ENCODE measurements at places on chromosomes 5 and 9. TPM values are rescaled to one million over a fixed set of nuclear protein-coding genes. Genes with fewer than 3 reads are reported as not detected.

The ANKRD31 gene
- 0.33 TPM for total RNA-seq

The EXOSC3 gene
- 97.5 TPM for total RNA-seq

The RNF183 gene
- total RNA-seq: 0.39 TPM

DNA sequence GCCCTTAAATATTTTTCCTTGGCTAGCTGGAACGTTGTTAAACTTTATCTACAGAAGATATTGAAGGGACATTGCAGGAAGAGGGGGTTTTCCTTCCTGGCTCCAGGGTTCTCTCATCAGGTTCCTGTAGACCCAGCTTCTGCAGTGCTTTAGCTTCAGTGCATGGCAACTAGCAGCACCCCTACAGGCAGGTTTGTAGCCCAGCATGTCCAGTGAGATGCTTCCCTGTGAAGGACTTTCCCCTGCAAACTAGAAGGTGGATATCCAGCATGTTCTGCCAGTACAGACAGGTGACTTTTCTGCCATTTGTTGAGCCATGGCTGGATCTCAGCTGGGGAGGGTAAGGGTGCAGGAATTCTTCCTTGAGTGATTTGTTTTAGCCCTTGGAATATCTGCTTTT is 10.4 kb downstream of the CCL28 start:
- DNase-seq: no peak

DNA sequence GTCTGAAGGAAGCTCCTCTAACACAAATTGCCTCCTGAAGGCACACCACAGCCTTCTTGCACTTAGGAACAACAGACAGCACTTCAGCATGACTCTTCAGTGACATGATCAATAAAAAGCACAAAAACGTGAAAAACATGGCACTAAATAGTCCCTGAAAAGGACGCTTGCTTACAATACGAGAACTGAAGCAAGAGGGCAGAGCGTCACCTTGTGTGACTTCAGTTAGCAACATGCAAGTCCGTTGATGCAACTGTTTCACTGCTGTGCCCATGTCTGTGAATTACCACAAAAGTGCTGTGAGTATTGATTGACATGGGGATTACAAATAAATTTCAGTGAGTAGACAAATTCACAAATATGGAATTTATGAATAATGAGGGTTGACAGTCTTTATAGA is 219.9 kb upstream of the GAS1 start:
- DNase-seq: no peak

DNA sequence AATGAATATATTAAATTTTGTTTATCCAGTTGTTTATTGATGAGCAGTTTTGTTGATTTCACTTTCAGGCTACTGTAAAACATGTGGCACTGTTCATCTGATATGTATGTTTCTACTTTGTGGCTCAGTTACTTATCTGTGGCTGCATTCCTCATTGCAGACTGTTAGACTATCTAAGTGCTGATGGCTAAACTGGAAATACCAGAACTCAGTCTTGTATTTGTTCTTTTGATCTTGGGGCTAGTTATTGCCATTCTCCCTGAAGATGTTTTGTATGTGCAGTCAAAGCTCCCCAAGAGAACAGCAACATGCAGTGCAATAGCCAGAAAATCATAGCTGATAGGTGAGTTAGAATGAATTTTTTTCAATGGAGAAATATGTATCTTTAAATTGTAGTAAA is 162.2 kb downstream of the GADD45G start:
- DNase-seq: no peak

GRCh38 chr9:85020791-85021190 is 351.3 kb downstream of the NTRK2 start:
- DNase-seq: no peak

DNA sequence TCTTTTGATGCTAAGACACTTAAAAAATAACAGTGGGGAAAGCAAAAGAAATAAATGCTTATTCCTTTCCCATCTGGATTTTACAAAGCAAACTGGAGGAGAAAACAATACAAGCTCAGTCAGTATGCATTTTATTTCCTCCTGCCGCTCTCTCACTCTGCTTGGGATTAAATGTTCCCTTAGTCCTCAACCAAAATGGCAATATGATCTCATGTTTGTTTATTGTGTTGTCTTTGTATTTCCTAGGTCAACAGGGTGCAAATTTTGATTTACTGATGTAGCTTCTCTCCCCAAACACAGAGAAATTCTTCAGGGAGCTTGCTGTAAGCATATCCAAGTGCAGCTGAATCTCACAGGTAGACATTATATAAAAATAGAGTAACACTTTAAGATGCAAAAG is 92.1 kb upstream of the ERBIN start:
- DNase-seq: no peak

DNA sequence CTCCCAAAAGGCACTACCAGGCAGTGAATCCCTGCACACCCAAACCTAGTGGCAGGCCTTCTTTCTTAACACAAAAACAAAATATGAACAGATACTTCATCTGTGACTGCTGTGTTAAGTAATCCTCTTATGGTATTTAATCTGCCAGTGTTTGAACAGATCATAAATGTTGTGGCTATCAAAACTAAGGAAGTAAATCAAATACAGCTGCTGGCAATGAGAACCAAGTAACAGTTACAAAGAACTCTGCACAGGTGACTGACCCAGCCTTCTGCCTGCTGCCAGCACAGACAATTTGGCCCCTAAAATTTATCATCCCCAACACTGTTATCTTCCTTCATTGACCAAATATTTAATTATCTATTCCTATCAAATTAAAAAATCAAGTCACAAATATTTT is 78.0 kb downstream of the GNAQ start:
- DNase-seq: no peak

GRCh38 chr9:123365287-123365880 is 9.4 kb downstream of the CRB2 start:
- DNase-seq: no peak

- DNase-seq: no peak
These were observed 541.1 kb downstream of the DNAH5 start for GRCh38 chr5:13403351-13403750.

GRCh38 chr9:115637661-115638060 is 515.9 kb upstream of the PAPPA start:
- no peak for DNase-seq

GRCh38 chr9:37364751-37365360 is 57.6 kb upstream of the GRHPR start:
- DNase-seq: peak; percentile 46

- DNase-seq: no peak
These were observed 171.6 kb downstream of the ADAMTS12 start for GRCh38 chr5:33720176-33720575.

DNA sequence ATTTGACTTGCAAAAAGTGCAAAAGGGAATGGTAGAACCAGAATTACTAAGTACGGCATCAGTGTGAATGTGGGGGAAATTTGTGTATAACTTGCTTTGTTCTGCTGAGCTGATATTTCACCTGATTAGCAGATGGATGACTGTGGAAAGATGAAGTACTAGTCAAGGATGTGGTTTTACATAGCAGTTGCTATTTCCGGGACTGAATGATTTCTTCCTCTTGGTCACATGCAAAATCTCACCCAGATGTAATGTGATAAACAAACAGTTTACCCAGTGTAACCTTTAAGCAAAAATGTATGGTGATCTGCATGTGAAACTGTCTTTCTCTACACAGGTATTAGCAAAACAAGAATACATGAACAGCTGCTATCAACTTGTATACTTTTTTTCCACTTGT is 46.1 kb downstream of the DCP2 start:
- no peak for DNase-seq

DNA sequence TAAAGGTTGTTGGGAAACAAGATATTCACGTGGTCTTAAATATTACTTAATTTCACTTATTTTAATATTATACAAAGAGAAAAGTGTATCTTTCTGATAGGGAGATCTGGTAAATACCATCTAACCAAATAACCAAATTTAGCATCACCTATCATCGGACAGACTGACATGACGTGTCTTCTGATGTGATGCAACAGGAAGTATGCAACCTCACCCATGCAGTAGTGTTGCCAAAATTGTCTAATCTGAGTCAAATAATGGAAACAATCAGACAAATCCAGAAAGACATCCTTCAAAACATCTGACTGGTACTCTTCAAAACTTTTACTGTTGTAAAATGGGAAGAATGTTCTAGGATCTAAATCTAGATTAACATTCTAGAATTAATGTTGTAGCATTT is 148.0 kb downstream of the FGF1 start:
- DNase-seq: no peak

GRCh38 chr9:136847088-136847825 is 2.0 kb upstream of the PHPT1 start:
- DNase-seq: peak; percentile 40

- DNase-seq: no peak
These were observed 65.9 kb downstream of the CRB2 start for GRCh38 chr9:123421801-123422455.

- DNase-seq: no peak
These were observed 31.7 kb downstream of the MRPL22 start for GRCh38 chr5:154972476-154973080.

DNA sequence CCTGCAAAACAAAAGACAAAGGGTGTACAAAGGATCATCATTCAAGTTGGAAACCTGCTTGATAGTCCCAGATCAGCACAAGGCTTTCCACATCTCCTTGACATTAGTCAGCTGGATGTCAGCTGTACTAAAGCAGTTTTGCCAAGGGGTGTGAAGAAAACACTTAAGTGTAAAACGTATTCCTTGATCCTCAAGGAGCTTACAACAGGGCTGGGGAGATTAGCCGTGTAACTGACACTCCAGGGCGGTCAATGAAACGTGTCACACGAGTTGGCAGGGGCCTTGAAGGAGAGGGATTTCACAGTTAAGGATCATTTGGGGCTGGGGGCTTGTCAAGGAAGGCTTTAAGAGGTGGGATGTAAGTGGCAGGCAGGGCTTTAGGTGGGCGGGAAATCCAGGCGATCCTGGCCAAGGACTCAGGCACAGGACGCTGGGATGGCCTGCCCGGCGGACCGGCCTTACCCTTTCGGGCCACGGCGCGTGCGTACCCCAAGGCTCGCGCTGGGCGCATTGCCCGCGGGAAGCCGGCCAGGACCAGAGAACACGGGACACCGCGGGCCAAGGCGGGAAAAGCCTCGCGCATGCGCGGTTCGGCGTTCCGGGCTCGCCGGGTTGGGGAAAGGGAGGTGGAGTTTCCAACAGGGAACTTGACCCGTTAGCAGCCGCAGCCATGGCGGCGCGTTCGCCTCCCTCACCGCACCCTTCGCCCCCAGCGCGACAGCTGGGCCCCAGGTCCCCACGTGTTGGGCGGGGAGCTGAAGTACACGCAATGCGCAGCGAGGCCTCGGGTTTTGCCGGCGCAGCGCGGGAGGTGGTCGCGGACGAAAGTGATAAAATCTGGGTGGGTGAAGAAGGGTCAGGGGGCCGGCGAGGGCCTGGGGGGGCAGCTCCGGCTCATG is at the start of gene CNTLN:
Gene CNTLN (plus strand): TSS at position 645 of the 899 bp plus-strand sequence. CDS start 26 bp downstream, at position 671.
- peak; percentile 41 for DNase-seq

GRCh38 chr5:95652849-95653248 is 6.3 kb downstream of the RFESD start:
- DNase-seq: no peak

All from activated CD4-positive, alpha-beta memory T cell treated with anti-CD3 and anti-CD28 coated beads for 36 hours (primary cell).